Stomach (tissue), 19 donors: ENCODE measurements at places on chromosomes 5 and 9.

DNA sequence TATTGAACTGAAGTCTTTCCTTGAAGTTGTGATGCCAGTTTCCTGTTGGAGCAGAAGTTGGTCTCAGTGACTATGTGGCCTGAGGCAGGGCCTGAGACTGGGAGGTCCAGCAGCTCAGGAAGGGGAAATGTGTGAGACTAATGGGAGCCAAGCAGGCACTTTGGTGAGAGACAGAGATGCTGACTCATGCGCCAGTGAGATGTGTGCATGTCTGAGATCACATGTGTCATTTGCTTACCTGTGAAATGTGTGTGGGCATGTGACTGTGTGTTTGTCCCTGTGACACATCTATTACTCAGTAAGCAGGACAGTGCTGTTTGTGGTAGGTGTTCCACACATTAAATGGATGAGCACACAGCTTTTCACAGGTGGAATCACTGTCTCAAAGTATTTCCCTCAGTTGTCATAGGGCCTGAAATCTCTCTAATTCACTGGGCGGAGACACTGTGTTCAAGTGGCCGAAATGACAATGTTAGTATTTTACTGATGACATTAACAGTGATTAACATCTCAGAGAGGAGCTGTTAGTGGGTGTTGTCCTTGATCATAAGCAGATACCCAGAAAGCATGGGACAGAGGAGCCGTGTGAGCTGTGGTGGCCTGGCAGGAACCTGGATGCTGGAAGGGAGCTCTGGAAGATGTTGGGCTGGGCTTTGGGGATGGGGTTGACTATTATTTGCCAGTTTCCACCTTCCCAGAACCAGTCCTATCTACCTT, 7.4 kb downstream of the NPR2 start:
- peaks cover 40% of the 10 kb centered on the region for H3K4me1 ChIP-seq
- DNase-seq, result no peak
- no peaks in the 10 kb centered on the region for H3K27me3 ChIP-seq
- no peak overlapping the region for H3K4me3 ChIP-seq
- no peak overlapping the region for H3K27ac ChIP-seq
- peaks cover 5% of the 10 kb centered on the region for H3K36me3 ChIP-seq

- no peak for DNase-seq
- H3K27me3 ChIP-seq, result no peaks in the 10 kb centered on the region
- no peak overlapping the region for H3K27ac ChIP-seq
- H3K4me3 ChIP-seq, result no peak overlapping the region
Observed at GRCh38 chr5:167233507-167234220, 1057.8 kb upstream of the WWC1 start.

DNA sequence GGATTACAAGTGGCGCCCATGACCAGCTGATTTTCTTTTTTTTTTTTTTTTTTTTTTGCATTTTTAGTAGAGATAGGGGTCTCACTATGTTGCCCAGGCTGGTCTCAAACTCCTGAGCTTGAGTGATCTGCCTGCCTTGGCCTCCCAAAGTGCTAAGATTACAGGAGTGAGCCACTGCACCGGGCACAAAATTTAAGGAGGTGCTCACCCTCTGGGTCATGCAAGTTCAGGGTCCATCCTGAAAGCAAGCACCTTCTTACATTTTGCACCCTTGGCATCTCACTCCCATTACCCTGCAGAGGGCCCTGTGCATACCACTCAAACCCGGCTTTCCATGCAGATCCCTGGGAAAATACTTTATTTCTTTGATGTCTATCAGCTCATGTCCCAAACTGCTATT, 95.6 kb upstream of the ADRA1B start:
- no peak for DNase-seq
- H3K4me1 ChIP-seq, result peaks cover 10% of the 10 kb centered on the region
- H3K4me3 ChIP-seq, result no peak overlapping the region
- no peaks in the 10 kb centered on the region for H3K27me3 ChIP-seq

DNA sequence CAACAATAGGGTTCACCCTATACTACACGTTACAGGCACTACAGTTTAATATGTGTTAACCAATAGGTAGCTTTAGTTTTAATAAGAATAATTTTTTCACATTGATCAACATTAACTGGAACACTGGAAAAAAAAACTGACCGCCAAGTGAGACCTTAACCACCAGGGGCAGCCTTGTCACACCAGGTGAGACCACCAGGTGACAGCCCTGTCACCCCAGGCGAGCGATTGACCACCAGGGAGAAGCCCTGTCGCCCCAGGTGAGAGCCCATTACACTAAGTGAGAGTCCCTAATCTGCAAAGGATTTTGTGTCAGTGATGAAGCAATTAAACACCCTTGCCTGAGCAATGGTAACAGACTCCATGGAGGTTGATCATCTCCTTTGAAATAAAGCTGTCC, 75.4 kb upstream of the SYK start:
- no peak for DNase-seq
- no peak overlapping the region for H3K4me3 ChIP-seq
- H3K36me3 ChIP-seq, result no peaks in the 10 kb centered on the region
- H3K4me1 ChIP-seq, result no peaks in the 10 kb centered on the region
- H3K27me3 ChIP-seq, result peaks cover 7% of the 10 kb centered on the region
- H3K27ac ChIP-seq, result no peak overlapping the region

- H3K27me3 ChIP-seq, result no peaks in the 10 kb centered on the region
- no peak for DNase-seq
- H3K4me1 ChIP-seq, result peaks cover 6% of the 10 kb centered on the region
- no peak overlapping the region for H3K27ac ChIP-seq
Observed at GRCh38 chr5:116487045-116487444, 87.6 kb downstream of the SEMA6A start.

GRCh38 chr5:143026380-143026779, 256.2 kb downstream of the ARHGAP26 start:
- DNase-seq, result no peak
- H3K27ac ChIP-seq, result no peak overlapping the region
- no peak overlapping the region for H3K4me3 ChIP-seq
- H3K27me3 ChIP-seq, result no peaks in the 10 kb centered on the region
- no peaks in the 10 kb centered on the region for H3K36me3 ChIP-seq

DNA sequence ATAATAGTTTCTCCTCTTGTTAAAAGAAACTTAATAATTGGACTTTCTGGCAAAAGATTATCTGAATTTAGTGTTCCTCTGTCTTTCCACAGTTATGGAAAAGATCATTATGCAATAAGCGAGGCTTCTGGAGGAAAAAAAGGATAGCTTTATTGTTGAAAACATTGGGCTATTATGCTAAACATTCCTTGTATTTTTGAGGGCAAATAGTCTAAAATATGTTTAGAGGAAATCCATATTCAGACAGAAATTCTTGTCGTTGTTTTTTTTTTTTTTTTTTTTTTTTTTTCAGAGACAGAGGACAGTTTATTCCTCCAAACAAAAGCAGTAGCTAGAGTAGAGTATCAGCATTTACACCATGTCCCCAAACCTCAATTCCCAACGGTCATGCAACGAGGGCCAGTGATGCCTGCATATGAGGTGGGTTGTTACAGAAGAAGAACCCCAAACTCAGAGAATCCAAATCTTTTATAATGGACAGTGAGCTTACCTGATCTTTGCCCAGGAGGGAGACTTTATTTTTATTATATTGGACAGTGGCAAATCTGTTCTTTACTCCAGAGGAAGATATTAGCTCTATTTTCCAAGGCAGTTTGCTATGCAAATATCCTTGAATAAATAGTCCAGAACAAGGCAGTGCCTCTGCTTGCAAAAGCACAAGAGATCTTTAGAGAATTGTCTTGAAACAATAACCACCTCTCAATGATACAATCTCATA, 48.4 kb upstream of the CDK5RAP2 start:
- H3K36me3 ChIP-seq, result no peaks in the 10 kb centered on the region
- H3K27ac ChIP-seq, result peak overlapping the region; percentile 12
- peaks cover 16% of the 10 kb centered on the region for H3K4me1 ChIP-seq

- no peak overlapping the region for H3K27ac ChIP-seq
- H3K27me3 ChIP-seq, result no peaks in the 10 kb centered on the region
- no peak overlapping the region for H3K4me3 ChIP-seq
- peaks cover 37% of the 10 kb centered on the region for H3K4me1 ChIP-seq
Observed at GRCh38 chr5:143054480-143054941, 284.3 kb downstream of the ARHGAP26 start.

DNA sequence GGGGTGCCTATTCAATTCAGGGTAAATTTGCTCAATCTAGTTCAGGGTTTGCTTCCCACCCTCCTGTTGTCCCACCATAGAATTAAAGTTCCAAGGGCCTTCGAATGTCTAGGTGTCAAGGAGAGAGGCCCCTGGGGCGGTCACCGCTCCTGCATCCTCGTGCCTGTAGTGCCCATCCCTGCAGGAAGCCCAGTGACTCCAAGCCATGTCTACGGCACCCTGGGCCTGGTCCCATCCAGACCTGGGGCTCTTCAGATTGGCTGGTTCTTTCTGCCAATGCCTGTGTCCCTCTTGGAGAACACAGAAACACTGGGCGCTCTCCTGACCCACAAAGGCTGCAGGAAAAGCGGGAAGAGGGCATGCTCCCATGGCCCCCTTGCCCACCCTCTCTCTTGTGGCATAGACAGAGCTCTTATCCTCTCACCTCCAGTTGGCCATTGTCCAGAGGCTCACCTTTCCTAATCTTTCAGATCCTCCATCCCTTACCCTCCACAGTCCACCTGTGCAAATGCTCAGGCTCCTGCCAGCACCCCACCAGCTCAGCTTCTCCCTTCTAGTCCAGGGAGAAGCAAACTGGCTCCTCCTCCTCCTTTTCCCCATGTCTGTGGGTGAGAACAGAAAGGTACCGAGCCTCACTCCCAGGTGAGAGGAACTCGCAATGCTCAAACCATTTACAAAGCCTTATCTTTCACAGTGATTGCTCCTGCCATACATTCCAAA, 253.0 kb upstream of the IRX2 start:
- H3K27me3 ChIP-seq, result no peaks in the 10 kb centered on the region
- H3K36me3 ChIP-seq, result no peaks in the 10 kb centered on the region
- no peak overlapping the region for H3K4me3 ChIP-seq
- H3K27ac ChIP-seq, result no peak overlapping the region
- no peaks in the 10 kb centered on the region for H3K4me1 ChIP-seq

- no peak overlapping the region for H3K27ac ChIP-seq
- H3K36me3 ChIP-seq, result no peaks in the 10 kb centered on the region
- no peak for DNase-seq
Observed at GRCh38 chr9:93898502-93899426, 56.4 kb downstream of the BARX1 start.

DNA sequence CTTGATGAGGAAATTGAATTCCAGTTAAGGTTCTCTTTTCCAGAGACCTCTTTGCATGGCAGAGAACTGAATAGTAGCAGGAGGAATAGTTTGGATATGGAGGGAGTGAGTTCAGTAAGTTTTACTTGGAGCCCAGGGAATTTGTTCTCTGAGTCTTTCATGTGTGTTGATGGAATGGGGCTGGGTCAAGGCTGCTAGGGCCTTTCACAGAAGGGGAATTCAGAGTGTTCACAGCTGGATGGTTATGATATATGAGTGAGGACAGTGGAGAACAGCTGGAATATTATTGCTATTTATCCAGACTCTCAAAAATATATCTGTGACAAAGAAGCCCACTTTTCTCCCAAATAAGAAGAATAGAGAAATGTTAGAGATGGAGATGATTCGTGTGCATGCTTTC, 372.8 kb downstream of the PLK2 start:
- no peak overlapping the region for H3K27ac ChIP-seq
- no peaks in the 10 kb centered on the region for H3K27me3 ChIP-seq
- no peak for DNase-seq
- H3K4me3 ChIP-seq, result no peak overlapping the region

- H3K27me3 ChIP-seq, result no peaks in the 10 kb centered on the region
- H3K4me3 ChIP-seq, result no peak overlapping the region
- H3K27ac ChIP-seq, result no peak overlapping the region
- peaks cover 17% of the 10 kb centered on the region for H3K36me3 ChIP-seq
- DNase-seq, result peak; percentile 35
Observed at GRCh38 chr5:168772316-168772961, 193.3 kb upstream of the PANK3 start.

DNA sequence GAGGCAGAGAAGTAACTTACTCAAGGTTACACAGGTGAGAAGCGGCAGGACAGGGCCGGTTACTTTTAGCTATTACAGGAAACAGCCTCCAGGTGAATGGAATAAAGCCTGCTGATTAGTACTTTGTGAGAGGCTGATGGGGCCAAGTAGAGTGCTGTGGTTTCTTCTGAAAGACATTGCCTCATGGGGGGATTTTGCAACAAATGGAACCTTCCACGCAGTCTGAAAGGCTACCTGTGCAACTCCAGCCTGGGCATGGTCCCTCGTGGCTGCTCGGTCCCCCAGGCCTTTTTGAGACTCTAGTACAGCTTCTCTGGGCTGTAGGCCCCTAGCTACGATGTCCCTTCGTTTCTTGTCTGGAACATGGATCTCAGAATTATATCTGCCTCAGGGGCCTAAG, 2.0 kb downstream of the TMEM268 start:
- peak overlapping the region; percentile 46 for H3K27ac ChIP-seq
- H3K4me3 ChIP-seq, result peak overlapping the region; percentile 82
- H3K36me3 ChIP-seq, result no peaks in the 10 kb centered on the region
- no peaks in the 10 kb centered on the region for H3K27me3 ChIP-seq

DNA sequence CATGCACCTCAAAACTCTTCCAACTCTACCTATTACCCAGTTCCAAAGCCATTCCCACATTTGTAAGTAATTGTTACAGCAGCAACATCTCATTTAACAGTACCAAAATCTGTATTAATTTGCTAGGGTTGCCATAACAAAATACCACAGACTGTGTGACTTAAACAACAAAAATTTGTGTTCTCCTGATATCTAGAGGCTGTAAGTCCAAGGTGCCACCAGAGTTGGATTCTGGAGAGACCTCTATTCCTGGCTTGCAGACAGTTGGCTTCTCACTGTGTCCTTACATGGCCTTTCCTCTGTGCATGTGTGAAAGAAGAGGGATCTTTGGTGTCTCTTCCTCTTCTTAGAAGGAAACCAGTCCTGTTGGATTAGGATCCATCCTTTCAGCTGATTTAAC, 203.8 kb upstream of the PIK3R1 start:
- no peak for DNase-seq
- H3K27ac ChIP-seq, result no peak overlapping the region
- no peak overlapping the region for H3K4me3 ChIP-seq
- H3K4me1 ChIP-seq, result no peaks in the 10 kb centered on the region
- no peaks in the 10 kb centered on the region for H3K36me3 ChIP-seq

GRCh38 chr9:95607507-95607906, 90.7 kb upstream of the PTCH1 start:
- H3K27ac ChIP-seq, result no peak overlapping the region
- DNase-seq, result no peak
- no peaks in the 10 kb centered on the region for H3K36me3 ChIP-seq

- H3K4me3 ChIP-seq, result no peak overlapping the region
- H3K27ac ChIP-seq, result no peak overlapping the region
- H3K27me3 ChIP-seq, result peaks cover 3% of the 10 kb centered on the region
- no peaks in the 10 kb centered on the region for H3K4me1 ChIP-seq
Observed at GRCh38 chr9:134575103-134575900, 66.3 kb upstream of the COL5A1 start.
